Left kidney (tissue), 8 donors: ENCODE measurements at places on chromosomes 2 and 18.

- no peak for DNase-seq
These were observed 71.5 kb upstream of the HNMT start for GRCh38 chr2:137892739-137893138.

DNA sequence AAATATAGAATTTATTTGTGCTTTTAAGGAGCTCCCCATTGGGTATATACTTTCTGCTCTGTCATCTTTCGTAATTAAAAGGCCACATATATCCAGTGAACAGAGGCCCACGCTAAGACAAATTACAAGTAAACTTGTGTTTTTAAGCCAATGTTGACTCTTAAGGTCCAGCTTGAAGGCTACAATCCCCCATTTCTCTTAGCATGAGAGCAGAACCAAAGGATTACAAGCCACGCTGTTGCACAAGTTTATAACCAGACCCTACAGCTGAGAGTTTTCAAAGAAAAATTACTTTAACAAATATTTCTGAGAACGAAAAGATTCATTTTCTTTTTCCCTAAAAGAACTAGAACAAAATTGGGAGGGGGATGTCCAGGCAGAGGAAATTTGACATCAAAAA lies 471.0 kb downstream of the TXNL1 start:
- no peak for DNase-seq

- DNase-seq = no peak
These were observed 167.6 kb upstream of the ACAA2 start for GRCh38 chr18:49980896-49981295.

GRCh38 chr2:9914384-9915065 lies 37.0 kb upstream of the GRHL1 start:
- no peak for DNase-seq

DNA sequence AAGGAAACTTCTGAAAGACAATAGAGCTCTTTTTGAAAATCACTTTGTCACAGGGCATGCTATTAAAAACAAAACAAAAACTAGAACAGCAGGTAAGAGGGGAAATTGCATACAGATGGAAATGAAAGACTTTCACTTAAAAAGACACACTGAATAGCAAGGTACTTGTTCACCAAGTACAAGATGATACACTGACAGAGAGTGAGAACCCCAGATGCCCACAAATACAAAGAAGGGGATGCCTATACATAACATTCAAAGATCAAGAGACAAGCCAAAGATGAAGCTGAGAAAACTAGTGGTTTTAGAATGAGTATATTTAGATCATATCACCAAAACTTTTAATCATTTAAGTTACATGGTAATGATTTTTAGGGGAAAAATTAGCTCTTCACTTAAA lies 60.7 kb downstream of the ASXL2 start:
- DNase-seq = no peak

- DNase-seq = no peak
These were observed 890 bp upstream of the SLC4A3 start for GRCh38 chr2:219626540-219626939.

GRCh38 chr2:159126432-159127022 lies 158.1 kb downstream of the TANC1 start:
- DNase-seq = no peak

DNA sequence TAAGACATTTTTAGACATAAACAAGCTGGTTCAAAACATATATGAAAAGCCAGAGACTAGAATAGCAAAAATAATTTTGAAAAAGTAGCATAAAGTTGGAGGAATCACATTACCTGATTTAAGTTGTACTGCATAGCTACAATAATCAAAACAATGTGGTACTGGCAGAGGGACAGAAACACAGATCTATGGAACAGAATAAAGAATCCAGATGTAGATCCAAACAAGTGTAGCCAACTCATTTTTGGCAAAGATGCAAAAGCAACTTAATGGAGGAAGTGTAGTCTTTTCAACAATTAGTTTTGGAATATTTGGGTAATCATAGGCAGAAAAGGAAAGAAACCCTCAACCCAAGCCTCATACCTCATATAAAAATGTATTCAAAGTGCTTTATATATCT lies 278.7 kb upstream of the ZNF521 start:
- no peak for DNase-seq

GRCh38 chr2:173451118-173451517 lies 96.4 kb downstream of the CDCA7 start:
- no peak for DNase-seq

DNA sequence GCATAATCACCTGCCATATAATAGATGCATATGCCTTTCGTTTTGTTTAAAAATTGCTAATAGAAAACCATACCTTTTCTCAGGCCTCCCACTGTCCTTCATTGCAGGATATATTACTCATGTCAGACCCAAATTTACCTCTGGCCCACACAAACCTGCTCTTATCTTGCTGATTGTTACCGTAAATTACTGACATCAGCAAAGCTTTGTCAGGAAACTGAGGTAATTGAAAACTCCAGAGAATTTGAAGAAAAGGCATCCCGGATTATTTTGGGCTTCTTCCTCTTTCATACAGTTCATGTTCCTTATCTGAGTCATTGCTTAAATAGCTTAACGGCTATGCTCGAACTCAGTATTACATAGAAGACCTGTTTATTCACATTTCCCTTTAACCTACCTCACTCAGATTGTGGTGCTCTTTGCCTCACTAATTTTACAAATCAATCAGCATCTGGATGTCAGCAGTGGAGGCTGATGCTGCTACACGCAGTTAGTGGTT lies 145.7 kb downstream of the ZEB2 start:
- DNase-seq = no peak

DNA sequence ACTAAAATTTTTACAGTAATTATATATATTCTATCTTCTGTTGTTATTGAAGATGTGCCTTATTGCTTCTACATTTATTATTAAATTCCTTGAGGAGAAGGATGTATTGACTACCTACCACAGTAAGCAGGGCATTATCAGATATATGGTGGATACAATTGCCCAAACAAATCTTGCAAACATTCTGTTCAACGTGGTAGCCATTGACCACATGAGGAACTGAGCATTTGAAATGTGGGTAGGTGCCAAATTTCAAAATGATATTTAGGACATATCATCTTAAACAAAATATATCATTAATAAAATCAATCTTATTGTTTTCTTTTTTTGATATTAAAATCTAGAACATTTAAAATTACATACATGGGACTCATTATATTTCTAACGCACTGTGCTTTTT lies 11.1 kb downstream of the SCN3A start:
- no peak for DNase-seq

- DNase-seq = no peak
These were observed 67.3 kb downstream of the NTSR2 start for GRCh38 chr2:11602563-11603204.

DNA sequence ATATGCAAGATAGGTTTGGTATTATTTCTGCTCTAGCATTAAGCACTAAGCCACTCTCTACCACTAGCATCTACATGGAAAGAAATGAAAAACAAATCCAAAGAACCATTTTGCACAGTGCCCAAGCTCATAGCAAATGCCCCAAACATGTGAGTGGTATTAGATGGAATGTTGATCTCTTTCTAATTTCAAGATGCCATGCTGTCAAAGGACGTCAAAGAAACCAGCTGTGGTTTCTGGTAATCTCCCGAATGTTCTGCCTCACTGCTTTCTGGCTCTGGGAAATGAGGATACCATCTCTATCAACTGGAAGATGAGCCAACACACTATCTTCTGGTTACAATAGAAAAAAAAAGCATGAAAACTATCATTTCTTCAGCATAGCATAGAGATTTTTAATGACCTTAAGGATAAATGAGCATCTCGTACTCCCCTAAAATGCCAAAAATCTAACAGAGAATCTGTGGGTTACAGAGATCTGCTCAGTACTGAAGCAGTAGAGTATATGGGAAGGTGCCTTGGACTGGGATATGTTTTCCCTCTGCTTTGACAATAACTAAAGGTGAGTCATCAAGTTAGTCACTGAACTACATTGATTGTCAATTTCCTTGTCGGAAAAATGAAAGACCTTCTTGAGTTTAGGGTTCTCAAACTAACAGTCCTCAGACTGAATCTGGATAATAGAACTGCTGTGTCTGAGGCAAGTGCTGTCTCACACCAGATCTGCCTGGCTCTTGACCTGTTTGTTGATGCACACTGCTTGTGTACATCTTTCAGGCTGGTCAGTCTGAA lies 244.8 kb upstream of the NCKAP5 start:
- DNase-seq = no peak

DNA sequence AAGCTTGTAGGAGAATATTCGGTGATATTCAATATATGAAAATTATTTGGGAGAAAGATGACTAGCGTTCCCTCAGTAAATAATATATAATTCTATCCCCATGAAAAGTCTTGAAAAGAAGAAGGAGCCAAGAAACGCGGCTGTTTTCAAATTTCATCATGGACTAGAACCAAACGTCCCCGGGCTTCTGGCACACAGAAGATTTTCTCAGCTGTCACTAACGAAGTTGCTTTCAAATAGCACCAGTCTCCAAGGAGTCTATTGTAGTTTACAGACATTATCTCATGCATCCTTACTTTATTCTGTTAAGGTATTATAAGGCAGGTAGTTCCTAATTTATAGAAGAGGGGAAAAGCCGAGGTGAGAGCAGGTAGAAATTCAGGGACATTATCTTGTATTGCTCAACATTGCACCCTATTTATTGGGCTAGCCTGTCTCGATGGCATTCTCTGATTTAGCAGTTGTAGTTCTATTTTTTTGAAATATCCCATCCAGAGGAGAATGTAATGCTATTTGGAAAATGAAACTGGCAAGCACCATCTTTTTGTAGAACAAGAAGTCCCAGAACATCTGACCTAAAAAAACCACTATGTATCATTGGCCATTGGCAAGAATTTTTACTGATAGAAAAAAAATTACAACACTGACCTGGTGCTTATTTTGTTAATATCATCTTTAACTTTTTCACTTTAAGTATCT lies 198.1 kb upstream of the RASGRP3 start:
- no peak for DNase-seq

DNA sequence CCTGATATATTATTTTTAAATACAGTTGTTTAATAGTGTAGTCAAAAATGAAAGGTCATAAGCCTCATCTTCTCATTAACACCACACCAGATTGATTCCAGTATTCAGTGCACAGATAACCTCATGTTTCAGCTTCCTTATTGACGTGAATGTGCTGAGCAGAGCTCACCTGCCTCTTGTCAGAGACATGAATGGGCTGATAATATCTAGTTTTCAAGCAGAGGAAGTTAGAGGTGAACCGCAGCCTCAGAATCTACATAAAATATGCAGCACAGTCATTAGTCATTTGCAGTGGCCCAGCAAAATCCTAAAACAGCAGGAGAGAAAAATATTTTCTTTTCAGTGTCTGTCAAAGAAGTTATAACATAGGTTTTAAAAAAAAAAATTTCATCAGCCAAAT lies 216.2 kb downstream of the GBX2 start:
- DNase-seq = no peak

DNA sequence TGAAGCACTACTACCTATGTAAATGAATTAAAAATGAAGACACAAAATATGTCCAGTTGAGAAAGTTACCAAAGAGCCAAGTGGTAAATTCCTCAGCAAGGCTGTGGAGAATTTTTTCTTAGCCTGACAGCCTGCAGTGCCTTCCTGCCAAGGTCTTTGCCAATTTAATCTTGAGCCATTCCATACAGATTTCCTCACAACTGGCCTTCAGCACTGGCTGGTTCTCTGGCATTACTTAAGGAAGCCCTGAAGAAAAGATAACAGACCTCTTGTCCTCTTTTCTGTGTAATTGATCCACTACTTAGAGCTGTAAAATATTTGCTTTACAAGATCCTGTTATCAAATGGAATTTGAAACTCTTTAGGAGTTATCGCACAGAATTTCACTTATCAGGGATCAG lies 334.2 kb upstream of the LRRTM1 start:
- no peak for DNase-seq

GRCh38 chr18:49030692-49031443 lies 80.1 kb upstream of the SMAD7 start:
- no peak for DNase-seq

DNA sequence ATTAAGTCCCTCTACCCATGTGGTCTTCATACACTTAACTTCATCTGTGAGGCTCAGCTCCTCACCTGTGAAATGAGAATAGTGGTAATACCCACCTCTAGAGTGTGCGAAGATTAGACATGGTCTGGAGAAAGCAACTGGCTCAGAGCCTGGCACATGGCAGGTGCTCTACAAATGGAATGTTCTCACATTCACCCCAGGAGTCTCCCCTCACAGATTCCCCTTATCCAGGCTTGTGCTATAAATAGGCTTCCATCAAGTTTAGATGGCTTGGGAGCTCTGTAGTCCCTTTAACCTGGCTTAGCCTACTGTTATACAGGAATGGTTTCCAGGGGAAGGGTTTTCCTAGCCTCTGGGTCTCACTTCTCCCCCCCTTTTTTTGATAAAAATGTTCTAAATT lies 455.9 kb downstream of the RNF144A start:
- no peak for DNase-seq

GRCh38 chr2:85076618-85077274 lies 56.4 kb upstream of the TCF7L1 start:
- DNase-seq = no peak

DNA sequence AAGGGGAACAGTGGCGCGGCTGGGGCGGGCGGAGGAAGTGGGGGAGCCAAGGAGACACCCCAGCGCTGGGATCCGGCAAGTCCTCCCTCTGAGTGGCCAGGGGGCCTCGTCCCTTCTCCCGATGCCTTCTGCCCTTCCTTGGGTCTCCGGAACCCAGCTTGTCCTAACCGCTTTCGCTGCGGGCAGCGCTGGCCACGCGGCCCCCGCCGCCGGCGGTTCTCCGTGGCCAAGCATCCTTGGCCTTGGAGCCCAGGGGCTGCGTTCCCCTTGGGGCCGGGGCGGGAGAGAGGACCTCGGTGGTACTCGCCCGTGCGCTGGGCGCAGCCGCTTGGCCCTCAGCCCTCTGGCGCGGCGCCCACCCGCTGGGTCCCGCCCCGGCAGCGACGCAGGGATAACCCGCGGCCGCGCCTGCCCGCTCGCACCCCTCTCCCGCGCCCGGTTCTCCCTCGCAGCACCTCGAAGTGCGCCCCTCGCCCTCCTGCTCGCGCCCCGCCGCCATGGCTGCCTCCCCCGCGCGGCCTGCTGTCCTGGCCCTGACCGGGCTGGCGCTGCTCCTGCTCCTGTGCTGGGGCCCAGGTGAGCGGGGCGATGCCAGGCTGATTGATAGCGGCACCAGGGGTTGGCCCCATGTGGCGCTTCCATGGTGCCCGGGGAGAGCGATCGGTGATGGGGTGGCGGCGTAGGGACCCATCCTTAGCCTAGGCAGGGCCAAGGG lies 128.7 kb downstream of the UXS1 start:
- DNase-seq = peak; percentile 15

GRCh38 chr2:21245565-21245964 lies 121.8 kb downstream of the TDRD15 start:
- DNase-seq = no peak

- no peak for DNase-seq
These were observed 207.4 kb upstream of the NRP2 start for GRCh38 chr2:205474741-205475415.

DNA sequence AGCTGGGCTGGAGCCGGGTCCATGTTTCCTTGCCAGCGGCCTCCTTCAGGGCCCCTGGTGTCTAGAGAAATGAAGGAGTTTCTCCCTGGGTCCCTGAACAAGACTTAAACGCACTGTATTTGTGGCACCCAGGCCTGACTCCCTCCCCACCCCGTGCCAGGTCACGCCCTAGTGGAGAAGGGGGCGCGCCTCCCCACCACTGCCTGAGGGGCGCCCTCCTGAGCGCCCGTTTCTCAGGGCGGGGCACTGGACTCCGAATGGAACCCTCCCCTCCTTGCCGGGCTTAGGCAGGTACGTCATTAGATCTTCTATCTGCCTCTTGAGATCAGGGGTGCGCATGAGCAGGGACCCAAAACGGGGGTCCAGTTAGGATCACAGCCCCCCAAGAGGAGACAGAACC lies 16.3 kb downstream of the ODC1 start:
- no peak for DNase-seq
